ENCODE measurements at places on chromosomes 7 and 10. TPM values are rescaled to one million over a fixed set of nuclear protein-coding genes. Genes with fewer than 3 reads are reported as not detected.
A peak's percentile ranks its signal among the peaks of the same experiment; 100 is the strongest.

The EXOC6 gene
- total RNA-seq = 17.6 TPM

GRCh38 chr7:149878523-149878921, 4.8 kb downstream of the ATP6V0E2 start:
- no peak for DNase-seq

DNA sequence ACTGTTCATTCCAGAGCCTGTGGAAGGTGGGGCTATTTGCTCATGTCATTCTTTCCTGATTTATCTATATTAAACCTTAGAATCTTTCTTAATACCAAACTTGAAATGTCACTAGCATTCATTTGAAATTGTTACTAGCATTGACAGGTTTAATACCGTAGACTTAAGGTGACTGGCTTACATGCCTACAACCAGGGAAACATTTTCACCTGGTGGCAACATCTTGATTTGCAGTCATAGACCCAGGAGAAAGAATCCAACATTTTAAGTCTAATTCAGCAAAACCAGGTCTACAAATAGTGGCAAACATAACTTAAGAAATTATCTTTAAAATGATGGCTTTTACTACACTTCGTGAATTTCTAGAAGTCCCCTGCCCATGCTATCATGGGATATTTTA, 353.7 kb downstream of the HTR7 start:
- no peak for DNase-seq

GRCh38 chr7:121519548-121520521, 123.7 kb upstream of the FAM3C start:
- no peak for DNase-seq

DNA sequence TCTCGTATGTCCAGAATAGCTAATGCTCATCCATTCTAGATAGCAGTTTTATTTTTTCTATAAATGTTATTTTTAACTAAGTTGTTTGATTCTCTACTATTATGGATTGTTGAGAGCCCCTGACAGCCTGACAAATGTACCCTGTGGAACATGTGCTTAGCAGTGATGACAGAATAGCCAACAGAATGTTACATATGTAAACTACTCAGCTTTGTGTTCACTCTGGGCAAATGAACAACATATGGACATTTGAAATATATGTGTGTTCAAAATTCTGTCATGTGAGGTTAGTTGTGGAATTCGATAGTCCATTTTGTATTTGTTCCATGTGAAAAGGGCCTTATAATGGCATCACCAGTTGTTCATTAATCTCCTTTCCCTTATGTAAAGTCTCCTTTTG, 199.7 kb downstream of the EXOC4 start:
- DNase-seq = no peak

The MYL10 gene
- not detected for total RNA-seq

The CEP55 gene
- total RNA-seq = 85.1 TPM

DNA sequence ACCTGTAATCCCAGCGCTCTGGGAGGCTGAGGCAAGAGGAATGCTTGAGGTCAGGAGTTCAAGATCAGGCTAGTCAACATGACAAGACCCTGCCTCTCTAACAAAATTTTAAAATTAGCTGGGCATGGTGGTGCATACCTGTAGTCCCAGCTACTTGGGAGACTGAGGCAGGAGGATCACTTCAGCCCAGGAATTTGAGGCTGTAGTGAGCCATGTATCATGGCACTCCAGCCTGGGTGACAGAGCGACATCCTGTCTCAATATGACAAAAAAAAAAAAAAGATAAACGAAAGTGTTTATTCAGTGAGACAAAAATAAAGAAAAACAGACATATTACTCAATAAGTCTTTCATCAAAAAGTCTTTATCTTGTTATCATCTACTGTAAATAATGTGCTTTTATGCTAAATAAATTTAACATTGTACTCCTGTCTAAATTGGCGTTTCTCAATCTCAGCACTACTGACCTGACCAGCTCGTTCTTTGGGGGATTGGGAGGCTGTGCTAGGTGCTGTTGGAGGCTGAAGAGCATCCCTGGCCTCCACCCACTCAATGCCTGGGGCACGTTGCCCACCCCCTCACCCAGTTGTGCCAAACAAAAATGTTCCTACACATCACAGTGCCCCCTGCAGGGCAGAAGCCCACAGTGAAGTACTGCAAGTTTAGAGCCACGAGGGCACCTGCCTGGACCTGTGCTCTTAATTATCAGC, 57.7 kb downstream of the NCAPG2 start:
- DNase-seq = peak; percentile 28

DNA sequence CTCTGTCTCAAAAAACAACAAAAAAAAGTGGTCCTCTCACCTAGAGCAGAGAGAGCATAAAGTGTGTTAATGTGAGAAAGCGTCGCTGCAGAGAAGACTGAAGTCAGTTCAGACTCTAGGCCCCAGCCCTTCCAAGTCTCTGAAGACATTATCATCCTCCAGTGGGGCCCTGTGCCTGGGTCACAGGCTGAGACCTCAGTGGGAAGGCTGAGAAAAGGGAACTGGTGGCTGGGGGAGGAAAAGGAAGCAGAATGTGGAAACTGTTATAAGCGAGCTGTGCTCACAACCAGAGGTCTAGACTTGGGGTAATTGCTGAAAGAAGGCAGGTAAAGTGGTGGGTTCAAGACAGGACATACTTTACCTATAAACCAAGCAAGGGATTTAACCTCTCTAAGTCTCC, 4.9 kb upstream of the RRP12 start:
- DNase-seq = no peak

- peak; percentile 34 for DNase-seq
Observed at GRCh38 chr10:6300106-6300783, 97.5 kb downstream of the PFKFB3 start.

- no peak for DNase-seq
Observed at GRCh38 chr10:819326-819725, 112.2 kb downstream of the LARP4B start.
